EH (cell line): ENCODE measurements at places on chromosomes 3 and 15.

DNA sequence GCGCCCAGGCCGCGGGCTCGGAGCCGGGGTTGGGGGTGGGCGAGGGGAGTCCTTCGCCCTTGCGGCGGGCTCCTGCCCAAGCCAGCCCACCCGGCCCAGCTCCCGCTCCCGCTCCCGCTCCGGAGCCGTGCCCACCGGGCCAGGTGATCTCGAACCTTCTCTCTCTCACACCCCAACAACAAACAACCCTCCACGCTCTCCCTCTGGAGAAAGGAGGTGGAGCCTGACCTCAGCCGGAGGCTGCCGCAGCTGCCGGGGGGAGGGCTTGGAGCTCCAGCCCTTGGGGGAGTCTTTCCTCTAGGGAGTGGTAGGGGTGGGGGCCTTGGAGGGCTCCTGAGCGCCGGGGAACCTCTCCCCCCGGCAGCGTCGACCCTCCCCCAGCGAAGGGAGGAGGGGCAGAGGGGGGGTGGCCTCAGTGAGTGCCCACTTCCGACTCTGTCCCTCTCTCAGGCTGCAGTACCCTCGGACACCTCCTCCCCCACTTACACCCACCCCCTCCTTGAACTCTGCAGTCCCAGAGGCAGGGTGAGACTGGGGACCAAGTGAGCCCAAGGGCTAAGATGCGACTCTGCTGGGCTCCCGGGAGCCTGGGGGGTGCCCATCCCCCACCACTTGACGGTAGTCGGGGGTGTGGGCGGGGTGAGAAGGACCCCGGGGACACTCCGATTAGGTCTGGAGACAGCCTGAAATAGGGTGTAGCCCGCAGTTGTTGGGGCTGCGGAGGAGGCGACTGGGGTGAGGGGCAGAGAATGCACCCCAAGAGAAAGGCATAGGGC lies 4.4 kb upstream of the BAHD1 start:
- no peak for DNase-seq

- peak; percentile 61 for DNase-seq
Observed at GRCh38 chr3:98563661-98564281, 29.6 kb downstream of the CPOX start.

GRCh38 chr3:18046131-18046915 lies 303.9 kb upstream of the TBC1D5 start:
- peak; percentile 11 for DNase-seq

DNA sequence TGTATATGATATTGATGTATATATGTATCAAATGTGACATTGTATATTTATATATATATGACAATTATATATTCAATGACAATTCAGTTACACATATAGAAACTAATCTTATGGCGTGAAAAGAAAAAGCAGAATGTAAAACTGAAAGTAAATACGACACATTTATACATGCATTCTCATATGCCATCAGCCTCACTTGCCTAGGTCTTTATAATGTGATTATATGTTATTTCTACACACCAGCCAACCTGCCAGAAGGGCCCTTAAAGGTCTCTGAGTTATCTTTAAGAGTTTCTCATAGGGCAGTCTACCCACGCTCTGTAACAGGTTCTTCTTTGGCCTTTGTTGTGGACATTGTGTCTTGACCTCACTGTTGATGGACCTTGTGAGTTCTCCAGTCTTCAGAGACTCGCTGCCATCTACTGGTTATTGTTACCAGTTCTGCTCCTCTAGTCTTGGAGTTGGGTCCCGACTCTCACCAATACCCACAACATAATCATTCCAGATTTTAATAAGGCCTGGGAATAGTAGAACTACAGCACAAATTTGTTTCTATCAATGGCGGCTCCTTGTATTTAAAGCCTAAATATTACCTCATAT lies 371.5 kb upstream of the GOLIM4 start:
- peak; percentile 33 for DNase-seq

DNA sequence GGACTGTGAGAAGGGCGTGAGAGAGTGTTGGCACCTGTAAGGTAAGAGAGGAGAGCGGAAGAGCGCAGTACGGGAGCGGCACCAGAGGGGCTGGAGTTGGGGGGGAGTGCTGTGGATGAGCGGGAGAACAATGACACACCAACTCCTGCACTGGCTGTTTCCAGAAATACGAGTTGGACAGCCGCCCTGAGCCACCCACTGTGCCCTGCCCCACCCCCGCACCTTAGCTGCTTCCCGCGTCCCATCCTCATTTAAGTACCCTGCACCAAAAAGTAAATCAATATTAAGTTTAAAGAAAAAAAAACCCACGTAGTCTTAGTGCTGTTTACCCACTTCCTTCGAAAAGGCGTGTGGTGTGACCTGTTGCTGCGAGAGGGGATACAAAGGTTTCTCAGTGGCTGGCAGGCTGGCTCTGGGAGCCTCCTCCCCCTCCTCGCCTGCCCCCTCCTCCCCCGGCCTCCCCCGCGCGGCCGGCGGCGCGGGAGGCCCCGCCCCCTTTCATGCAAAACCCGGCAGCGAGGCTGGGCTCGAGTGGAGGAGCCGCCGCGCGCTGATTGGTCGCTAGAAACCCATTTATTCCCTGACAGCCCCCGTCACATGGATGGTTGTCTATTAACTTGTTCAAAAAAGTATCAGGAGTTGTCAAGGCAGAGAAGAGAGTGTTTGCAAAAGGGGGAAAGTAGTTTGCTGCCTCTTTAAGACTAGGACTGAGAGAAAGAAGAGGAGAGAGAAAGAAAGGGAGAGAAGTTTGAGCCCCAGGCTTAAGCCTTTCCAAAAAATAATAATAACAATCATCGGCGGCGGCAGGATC lies at the start of gene SOX2:
SOX2 (plus strand) TSS at position 601 of the 811 bp plus-strand sequence. CDS start 436 bp downstream, outside the sequence.
- peak; percentile 42 for DNase-seq

GRCh38 chr15:68599560-68600071 lies 20.8 kb downstream of the CORO2B start:
- DNase-seq: peak; percentile 88

DNA sequence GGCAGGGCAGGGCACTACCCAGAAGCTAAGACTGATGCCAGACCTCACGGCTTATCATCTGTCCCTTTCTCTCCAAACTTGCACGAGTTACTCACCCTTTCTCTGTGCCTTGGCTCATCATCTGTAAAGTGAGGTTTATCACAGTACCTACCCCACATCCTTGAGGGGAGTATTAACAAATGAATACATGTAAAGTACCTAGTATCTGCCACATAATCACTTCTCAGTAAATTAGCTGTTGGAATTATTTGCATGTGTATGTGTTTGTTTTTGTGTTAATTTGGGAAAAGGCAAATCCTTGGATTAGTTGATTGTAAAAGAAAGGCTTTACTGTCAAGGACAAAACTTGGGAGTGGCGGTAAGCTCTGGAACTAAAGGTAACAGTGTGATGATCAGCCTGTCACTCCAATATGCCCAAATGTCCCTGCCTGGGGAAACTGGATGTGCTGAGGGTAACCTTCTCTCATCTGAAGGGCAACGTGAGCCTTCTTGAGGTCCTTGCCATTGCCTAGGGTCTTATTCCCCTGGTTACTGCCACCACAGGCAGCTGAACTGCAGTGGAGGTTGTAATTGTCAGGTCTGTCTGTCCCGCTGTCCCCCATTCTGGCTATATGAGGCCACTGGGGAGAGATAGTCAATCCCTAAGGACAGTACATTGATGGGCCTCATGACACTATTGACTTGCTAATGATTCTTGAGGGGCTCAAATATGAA lies 269.4 kb downstream of the CLSTN2 start:
- DNase-seq: no peak

- DNase-seq: peak; percentile 74
Observed at GRCh38 chr3:4772171-4772804, 206.9 kb upstream of the BHLHE40 start.

DNA sequence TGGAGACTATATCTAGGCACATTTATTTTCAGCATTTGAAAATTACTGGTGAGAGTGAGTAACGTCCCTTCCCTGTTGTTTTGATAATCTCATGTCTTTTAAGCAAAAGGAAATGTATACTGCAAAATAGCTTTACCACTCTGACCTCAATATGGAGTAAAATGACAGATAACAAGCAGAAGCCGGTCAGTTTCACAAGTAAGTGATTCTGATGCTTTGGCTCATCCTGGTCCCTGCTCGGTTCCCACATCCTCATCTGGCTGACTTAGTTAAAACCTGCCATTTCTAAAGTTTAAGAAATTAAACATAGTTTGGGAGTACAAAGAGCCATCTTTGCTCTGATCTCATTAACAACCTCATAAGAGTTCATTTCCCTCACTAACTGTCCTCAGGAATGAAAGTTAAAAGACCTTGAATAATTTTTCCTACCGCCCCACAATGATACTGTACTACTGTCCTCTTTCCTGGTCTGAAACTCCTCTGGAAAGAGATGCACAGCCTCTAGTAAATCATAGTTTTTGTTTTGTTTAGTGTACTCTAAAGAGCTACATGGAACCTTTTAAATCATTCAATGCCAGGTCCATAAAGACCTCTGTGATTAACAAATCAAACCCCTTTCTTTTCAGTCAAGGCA lies 72.3 kb upstream of the ICE2 start:
- no peak for DNase-seq

- no peak for DNase-seq
Observed at GRCh38 chr15:94761574-94761973, 530.2 kb downstream of the MCTP2 start.

DNA sequence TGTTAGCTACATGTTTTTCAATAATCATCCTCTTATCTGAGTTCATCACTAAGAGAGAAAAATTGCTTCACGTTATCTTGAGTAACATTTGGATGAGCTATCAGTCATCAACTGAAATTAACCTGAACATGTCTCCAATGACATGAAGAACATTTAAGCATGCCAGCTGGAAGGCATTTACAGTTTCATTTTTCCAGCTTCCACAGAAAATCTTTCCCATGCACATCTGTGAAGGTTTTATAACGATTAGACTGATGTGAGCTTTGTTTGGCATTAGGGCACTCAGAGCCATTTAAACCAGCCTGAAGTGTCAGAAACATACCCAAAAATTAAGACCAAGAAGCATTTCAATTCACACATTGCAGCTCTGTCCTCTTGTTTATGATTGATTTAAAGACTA lies 235.8 kb upstream of the ARHGEF26 start:
- DNase-seq: no peak

- peak; percentile 55 for DNase-seq
Observed at GRCh38 chr3:101999177-101999779, 150.0 kb downstream of the NFKBIZ start.

DNA sequence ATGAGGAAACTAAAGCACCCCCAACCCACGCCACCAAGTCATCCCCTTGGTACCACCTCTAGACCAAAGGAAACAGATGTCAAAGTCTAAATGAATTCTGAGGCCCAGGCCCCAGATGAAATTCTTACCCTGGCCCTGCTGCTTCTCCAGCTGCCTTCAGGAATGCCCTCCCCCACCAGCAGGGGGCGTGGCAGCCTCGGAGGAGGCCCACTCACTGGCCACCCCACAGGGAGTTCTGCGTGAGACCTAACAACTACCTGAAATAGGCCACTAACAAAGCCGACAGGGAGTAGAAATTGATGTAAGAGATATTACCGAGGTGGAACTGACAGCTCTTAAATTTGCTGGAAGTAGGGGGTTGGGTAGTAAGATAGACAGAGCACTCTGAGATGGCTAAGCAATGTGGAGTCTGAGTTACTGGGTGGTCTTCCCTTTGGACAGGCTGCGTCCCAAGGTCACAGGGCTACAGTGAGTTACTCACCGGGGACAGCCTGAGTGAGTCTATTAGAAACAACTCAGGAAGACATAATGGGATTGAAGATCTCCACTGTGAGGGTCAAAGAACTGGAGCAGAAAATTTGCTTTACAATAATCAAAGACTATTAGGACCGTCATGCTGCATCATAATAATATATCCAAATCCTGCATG lies 240.7 kb downstream of the SHOX2 start:
- no peak for DNase-seq

DNA sequence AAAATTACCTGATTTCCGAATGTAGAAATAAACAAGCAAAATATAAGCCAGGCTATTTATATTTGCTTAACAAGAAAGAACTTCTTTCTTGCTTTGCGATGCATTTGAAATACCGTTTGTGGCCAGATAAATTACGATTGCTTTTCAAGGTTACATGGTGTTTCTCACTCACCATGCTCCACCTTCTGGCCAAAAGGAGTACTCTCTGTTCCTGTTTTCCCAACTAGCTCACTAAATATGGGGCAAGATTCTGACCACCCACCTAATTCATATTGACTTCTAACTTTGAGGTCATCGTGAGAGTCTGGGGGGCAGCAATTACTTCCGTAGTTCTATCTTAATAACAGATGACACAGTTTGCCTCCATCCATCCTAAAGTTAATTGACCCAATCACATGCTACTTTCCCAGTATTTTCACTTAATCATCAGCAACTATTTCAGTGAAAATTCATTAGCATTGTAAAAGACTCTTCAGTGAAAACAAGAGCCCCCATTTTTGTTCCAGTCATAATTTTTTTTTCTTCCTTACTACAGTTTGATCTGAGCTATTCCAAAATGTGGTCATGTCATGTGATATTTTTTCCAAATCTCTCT lies 25.9 kb downstream of the ACP3 start:
- DNase-seq: peak; percentile 58

- no peak for DNase-seq
Observed at GRCh38 chr3:78565712-78566111, 1202.1 kb downstream of the ROBO1 start.

GRCh38 chr3:45509768-45510129 lies 84.8 kb upstream of the LIMD1 start:
- DNase-seq: no peak

- no peak for DNase-seq
Observed at GRCh38 chr3:3586843-3587646, 212.2 kb upstream of the LRRN1 start.

DNA sequence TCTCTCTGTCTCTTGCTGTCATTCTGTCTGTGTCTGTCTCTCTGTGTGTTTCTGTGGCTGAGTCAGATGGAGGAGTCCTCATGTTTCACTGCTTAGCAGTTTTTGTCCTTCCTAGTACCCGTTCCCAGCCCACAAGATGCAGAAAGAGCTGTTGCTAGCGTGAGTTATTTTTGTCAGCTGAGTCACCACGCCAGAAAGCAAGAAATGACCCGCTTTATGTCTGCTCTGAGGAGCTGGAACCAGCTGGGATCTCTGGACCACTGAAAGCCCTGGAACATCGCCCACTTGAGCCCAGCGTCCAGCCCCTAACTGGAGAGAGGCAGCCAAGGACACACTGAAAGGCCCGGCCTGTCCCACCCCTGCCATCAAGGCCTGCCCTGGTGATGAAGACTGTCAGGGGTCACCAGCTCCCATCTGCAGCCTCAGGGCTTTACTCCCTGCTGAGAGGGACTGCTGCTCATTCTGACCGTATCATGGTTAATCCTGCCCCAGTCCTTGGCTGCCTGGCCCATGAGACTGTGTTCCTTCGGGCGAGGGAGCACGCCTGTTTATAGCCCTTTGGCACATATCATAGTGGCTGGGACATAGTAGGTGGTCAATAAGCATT lies 101.7 kb upstream of the TPM1 start:
- peak; percentile 99 for DNase-seq

GRCh38 chr3:39158148-39158715 lies 4.8 kb upstream of the CSRNP1 start:
- no peak for DNase-seq

GRCh38 chr3:115986555-115987207 lies 363.4 kb downstream of the GAP43 start:
- peak; percentile 61 for DNase-seq

DNA sequence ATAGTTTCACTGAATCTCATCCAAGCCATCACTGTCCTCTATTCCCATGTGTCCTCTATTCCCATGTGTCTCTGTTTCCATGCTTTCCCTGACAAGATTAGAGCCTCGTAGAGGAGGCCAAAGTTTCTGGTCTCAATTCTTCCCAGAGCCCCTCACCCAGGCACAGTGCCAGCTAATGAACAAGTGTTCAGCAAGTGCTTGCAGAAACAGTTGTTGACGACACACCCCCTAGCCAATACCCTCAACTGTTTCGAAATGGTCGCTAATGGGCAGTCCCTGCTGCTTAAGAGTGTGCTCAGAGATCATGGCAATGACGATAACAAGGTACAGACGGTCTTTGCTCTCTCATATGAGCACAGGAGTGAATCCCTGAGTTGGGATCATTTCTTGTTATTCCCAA lies 73.4 kb downstream of the FAM174B start:
- no peak for DNase-seq

- DNase-seq: peak; percentile 68
Observed at GRCh38 chr3:187968883-187969580, 184.9 kb upstream of the LPP start.
